ENCODE measurements at places on chromosomes 16 and 17.

- H3K36me3 ChIP-seq, result no peaks in the 10 kb centered on the region
- no peak for DNase-seq
- H3K27ac ChIP-seq, result no peak overlapping the region
- H3K4me1 ChIP-seq, result no peaks in the 10 kb centered on the region
Measured at GRCh38 chr17:30588798-30589247, 111.6 kb downstream of the GOSR1 start.

DNA sequence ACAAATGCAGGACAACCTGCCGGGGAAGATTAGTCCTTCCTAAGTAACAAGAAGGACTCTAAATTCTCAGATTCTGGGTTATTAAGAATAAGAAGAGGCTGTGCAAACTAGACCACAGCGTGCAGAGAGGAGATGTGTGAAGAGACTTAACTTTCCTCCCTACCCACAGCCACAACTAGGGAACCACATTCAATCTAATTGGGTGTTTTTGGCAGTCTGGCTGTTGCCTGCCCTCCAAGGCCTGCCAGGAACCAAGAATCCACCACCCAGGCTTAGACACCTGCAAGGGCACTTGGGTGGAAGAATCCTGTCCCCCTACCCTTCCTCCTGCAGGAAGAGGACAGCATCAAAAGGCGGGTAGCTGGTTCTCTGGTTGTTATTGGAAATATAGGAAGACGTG lies 202.0 kb downstream of the PARN start:
- peak overlapping the region; percentile 94 for H3K27ac ChIP-seq
- DNase-seq, result no peak
- no peaks in the 10 kb centered on the region for H3K27me3 ChIP-seq

DNA sequence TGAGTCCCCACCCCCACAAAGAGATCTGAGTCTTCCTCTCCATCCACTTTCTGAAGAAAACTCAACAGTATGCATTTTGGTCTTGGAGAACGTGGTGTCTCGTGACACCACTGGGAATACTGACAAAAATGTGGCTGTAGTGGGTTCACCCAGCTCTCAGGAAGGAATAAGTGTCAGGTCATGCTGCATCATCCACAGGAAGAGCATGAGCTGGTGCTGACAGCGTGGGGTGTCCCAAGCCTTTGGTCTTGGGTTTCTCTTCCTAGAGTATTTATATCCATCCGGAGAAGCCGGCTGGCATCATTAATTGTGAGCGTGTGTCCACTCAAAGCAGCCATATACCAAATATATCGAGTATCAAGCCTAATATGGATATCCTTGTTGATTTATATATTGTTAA lies 55.9 kb downstream of the C17orf67 start:
- peaks cover 22% of the 10 kb centered on the region for H3K4me1 ChIP-seq
- no peak overlapping the region for H3K27ac ChIP-seq
- no peaks in the 10 kb centered on the region for H3K27me3 ChIP-seq
- DNase-seq, result no peak
- no peak overlapping the region for H3K4me3 ChIP-seq

GRCh38 chr17:82957469-82957795 lies 117.6 kb upstream of the ZNF750 start:
- H3K4me3 ChIP-seq, result no peak overlapping the region
- H3K27me3 ChIP-seq, result no peaks in the 10 kb centered on the region
- H3K36me3 ChIP-seq, result no peaks in the 10 kb centered on the region
- no peak overlapping the region for H3K27ac ChIP-seq
- no peaks in the 10 kb centered on the region for H3K4me1 ChIP-seq

DNA sequence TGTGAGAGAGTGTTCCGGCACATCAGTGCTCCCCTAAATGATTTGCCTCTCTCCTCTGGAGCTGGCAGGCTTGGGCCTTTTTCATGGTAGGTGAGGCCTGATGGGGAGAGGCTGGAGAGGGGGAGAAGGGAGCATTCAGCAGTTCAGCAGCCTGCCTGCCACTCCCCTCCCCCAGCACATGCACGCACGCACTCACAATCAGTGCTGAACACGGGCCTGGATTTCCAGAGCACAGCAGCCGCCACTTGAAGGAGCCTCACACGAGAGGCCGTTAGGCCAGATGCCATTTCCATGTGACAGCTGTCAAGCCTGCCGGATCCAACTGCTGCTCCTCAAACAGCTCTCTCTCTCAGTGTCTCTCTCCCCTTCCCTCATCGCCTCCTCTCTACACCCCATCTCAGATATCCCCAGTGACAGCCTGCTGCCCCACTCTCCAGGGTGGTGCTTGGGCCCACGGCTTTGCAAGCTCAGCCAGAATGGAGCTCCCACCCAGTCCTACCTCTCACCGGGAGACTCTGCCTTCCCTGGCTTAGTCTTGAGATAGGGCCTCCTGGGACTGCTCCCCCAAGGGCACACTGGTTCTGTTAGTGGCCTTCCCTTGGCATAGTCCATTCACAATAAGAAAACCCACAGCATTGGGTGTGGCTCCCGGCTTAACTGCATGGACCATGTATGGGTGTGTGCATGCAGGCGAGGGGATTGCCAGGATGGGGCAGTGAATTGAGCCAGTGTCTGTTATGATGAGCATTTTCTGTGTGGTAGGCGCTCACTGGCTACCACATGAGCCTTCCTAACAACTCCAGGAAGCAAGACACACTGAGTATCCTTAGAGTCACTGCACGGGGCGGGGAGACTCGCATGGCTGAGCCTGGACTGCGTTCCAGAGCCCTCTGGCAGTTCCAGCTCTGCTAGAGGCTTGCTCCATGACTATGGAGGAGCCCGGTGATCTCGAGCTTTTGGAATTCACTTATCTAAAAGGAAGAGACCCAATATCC lies 226.2 kb downstream of the CCDC182 start:
- H3K4me1 ChIP-seq, result peaks cover 7% of the 10 kb centered on the region
- no peak overlapping the region for H3K4me3 ChIP-seq
- H3K36me3 ChIP-seq, result no peaks in the 10 kb centered on the region
- peak; percentile 25 for DNase-seq

- no peaks in the 10 kb centered on the region for H3K36me3 ChIP-seq
- peak overlapping the region; percentile 100 for H3K27ac ChIP-seq
- H3K4me1 ChIP-seq, result peaks cover 75% of the 10 kb centered on the region
- no peaks in the 10 kb centered on the region for H3K27me3 ChIP-seq
Measured at GRCh38 chr17:4513113-4514032, 14.7 kb downstream of the SPNS2 start.

Measured in PC-9 (cell line).